ENCODE measurements at places on chromosomes 3 and 15.

GRCh38 chr15:85759376-85759775 is 35.3 kb downstream of the KLHL25 start:
- DNase-seq, result no peak

DNA sequence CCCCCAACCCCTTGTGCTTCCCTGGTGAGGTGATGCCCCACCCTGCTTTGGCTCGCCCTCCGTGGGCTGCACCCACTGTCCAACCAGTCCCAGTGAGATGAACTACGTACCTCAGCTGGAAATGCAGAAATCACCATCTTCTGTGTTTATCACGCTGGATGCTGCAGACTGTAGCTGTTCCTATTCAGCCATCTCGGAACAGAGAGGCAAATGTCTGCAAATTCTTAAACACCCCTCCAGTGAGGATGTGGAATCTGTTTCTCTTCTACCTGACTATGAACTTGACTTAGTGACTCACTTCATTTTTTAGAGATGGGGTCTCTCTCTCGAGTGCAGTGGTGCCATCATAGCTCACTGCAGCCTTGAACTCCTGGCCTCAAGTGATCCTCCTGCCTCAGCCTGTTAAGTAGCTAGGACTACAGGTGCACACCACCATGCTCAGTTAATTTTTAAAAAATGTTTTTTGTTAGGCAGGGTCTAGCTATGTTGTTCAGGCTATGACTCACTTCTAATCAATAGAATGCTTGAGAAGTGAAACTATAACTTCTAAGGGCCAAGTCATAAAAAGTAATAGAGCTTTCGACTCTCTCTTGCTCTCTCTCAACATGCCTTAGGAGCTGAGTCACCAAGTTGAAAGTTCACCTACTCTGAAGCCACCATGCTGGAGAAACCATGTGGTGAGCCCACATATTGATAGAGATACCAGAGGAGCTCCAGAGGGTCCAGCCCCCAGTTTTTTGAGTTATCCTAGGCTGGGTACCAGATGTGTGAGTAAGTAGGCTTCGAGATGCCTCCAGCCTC is 11.5 kb upstream of the PARP14 start:
- DNase-seq, result no peak

- no peak for DNase-seq
Observed at GRCh38 chr15:100711516-100712021, 109.2 kb downstream of the ASB7 start.

DNA sequence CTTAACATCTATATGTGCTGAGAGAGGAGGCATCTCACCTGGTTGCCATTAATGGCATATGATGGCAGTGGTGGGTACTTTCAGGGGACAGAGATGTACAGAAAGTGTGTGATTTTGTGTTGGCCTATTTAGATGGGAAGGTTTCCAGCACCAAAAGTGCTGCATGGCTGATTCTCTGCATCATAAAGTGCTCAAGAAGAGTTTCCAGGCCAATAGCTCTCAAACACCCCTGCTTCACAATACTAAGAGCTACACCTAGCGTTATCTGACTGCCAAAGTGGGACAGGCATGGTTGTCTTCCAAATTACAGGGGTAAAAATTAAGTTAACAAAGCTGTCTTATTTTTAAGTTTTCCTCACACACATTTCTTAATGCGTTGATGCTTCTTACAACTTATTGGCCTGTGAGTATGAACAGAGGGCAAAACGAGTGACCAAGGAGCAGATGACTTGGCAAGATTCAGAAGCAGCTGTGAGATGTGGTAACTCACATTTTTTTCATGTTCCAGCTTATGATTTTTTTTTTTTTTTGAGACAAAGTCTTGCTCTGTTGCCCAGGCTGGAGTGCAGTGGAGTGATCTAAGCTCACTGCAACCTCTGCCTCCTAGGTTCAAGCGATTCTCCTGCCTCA is 41.4 kb upstream of the VEPH1 start:
- DNase-seq, result no peak

DNA sequence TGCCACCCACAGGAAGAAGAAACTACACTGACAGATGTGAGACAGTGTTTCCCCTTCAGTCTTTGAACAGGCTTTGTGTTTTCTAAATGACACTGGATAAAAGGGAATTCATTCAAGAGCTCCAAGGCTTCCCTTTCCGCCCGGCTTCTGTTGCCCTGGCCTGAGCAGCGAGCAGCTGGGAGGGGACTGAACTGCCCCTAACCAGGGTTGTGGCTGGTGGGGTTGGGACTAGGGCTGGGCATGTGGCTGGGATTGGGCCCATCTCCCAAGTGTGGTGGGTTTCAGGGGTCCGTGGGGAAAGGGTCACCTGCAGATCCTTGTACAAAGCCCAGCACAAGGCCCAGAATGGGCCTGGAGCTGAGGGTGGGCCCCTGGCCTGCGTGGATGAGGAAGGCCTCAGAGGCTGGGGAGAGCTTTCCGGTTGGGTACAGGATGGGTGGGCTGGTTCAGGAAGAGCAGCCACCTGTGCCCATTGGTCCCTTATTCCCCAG is 10.4 kb downstream of the VILL start:
- DNase-seq, result no peak

- DNase-seq, result no peak
Observed at GRCh38 chr3:90031121-90031520, 923.7 kb downstream of the EPHA3 start.

- DNase-seq, result no peak
Observed at GRCh38 chr15:25776071-25776746, 86.9 kb downstream of the ATP10A start.

Data from GM12891 (cell line).